ENCODE measurements at places on chromosomes 7 and 10.

DNA sequence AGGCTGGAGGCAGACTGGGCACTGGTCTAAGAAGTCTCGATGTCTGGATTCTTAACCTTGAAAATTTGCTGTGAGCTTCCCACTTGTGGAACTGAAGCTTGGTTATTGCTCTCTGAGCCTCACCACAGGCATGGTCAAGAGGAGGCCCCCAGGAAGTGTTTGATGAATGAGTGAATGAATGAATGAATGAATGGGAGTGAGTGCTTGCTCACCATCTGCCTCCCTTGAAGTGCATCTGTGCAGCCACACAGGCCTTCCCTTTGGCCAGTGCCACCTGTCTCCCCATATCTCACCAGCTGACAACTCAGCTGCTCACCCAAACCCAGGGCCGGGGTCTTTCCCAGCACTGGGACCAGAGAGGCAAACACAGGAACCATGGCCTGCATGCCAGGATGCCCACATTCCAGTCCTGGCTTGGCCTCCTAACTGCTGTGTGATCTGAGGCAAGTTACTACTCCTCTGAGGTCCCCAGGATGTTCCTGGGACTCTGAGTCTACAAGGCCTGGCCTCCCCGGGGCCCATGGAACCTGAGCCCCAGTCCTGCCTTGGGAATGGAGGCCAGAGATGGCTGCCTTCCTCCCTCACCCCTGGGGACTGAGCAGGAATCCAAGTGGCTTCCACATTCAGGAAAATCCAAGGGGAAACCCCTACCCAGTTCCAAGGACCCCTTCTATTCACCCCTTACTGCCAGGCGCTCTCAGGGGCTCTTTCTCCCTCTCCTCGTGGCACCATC lies 51.4 kb upstream of the SLC29A3 start:
- ATAC-seq, result no peak

DNA sequence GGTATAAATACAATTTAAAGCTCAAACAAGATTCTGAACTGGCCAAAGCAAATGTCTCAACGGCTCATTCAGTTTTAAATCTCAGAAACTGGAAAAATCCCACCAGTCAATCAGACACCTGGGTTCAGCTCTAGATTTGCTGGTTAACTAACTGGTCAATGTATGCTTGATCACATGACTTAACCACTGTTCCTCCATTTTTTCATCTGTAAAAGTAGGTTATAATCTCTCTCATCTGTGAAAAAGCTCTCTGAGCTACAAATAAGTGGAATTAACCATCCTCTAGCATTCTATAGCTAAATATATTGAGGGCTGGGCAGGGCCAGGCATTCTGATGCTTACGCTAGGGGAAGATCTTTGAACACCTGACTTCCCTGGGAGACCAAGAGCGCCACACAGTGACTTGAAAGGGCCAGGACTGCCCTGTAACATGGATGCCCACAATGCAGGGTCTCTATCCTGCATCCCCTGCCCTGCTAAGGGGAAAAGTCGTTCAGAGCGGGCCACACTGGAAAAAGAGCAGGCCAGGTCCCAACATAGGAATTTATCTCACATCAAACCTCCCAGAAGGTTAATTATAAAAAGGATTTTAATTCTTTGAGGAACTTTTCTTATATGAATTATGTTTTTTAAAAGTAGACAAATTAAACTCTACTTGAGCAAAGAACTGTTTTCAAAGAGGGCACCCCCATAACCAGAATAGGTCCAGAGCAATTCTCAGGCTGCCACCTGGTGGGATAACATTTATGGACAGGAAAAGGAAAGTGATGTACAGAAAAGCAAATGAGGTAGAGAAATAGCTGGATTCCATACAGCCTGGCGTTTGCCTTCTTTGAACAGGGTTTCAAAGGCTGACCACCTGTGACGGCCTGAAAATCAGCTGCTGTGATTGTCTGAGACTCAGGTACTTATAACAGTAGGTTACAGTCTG lies 1.8 kb downstream of the RP9 start:
- no peak for ATAC-seq

GRCh38 chr10:132484922-132485321 lies 52.7 kb upstream of the INPP5A start:
- ATAC-seq, result no peak

DNA sequence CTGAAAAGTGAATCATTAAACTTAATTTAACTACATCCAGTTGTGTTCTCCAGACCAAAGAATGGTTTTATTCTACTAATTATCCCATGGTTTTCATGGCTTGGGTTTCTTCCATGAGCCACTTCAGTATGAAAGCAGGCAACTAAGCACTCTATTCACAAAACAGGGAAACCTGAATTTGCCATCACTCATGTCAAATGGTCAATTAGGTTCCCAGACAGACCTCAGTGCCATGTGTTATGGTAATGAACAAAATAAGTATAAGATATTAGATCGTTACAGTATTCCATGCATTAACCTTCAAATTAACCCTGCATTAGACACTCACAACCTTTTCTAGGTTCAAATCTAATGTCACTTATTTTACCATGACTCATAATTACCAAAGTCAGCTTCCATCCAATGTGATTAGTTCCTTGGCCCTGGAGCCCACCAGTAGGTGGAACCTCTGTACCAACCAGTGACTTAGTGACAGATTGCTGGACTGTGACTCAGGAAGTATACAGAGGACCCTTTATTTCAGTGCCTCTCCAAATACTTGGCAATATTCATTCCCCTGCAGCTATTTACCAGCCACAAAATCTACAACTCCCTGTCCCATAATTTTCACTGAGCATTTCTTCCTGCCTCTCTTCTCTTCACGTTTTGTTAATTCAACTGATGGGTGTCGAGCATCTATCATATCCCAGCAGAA lies 1270.2 kb upstream of the SORCS1 start:
- no peak for ATAC-seq
